ENCODE measurements at places on chromosomes 7 and 10.

- DNase-seq, result no peak
Observed at GRCh38 chr10:94076325-94076841, 82.7 kb downstream of the PLCE1 start.

DNA sequence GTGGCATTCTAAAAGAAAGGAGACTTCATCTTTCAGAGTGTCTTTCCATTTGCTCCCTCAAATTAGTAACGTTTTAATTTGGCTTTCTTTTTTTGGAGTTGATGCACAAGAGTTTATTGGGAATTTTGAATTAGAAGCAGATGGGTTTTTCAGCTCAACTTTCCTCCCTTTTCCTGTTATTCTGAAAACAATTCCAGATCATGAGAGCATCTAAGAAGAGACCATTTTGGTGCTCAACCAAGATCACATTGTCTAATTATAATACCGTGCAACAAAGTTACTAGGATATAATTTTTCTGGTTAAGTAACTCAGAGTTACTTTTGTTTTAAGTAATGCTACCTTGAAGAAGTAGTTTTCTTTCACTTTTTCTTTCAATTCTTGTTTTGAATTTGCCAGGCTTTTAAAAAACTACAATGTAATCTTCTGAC, 396.6 kb upstream of the KLF6 start:
- no peak for DNase-seq

GRCh38 chr7:78139335-78139734, 340.8 kb downstream of the PHTF2 start:
- DNase-seq, result no peak

GRCh38 chr10:110818311-110819256, 53.1 kb upstream of the PDCD4 start:
- DNase-seq, result no peak

- DNase-seq, result no peak
Observed at GRCh38 chr10:95691281-95691680, 2.4 kb downstream of the TCTN3 start.

DNA sequence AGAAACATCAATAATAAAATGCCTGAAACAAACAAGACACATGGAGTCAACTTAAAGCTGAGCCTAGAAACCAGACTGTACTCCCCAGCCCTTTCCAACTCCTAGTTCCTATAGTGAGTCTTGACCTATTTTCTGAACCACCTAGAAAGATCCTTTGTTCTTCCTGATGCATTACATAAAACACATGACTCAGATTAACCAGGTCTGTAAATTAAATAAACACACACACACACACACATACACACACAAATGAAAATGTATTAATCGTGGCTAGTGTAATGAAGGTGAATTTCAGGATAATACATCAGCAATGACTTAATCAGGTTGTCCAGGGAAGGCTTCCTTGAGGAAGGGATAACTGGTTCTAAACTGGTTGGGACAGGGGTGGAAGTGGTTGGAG, 104.7 kb downstream of the ST8SIA6 start:
- DNase-seq, result no peak

GRCh38 chr10:72913287-72913686, 19.7 kb downstream of the OIT3 start:
- no peak for DNase-seq

GRCh38 chr10:132169766-132170560, 16.8 kb upstream of the DPYSL4 start:
- no peak for DNase-seq

GRCh38 chr7:134176037-134176350, 48.9 kb downstream of the LRGUK start:
- DNase-seq, result no peak

DNA sequence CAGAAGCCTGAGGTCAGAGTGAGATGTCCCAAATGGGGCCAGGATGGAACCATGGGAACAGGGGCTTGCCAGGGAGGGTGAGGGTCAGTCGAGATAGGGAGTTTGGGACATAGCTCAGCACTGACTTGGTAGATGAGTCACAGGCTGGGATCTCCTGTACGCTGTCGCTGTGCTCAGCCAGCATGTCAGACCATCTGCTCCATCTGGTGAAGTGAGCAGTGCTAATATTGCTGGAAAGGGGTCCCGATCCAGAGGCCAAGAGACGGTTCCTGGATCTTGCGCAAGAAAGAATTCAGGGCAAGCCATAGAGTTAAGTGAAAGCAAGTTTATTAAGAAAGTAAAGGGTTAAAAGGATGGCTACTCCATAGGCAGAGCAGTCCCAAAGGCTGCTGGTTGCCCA, 505.6 kb downstream of the GALNT17 start:
- DNase-seq, result no peak

DNA sequence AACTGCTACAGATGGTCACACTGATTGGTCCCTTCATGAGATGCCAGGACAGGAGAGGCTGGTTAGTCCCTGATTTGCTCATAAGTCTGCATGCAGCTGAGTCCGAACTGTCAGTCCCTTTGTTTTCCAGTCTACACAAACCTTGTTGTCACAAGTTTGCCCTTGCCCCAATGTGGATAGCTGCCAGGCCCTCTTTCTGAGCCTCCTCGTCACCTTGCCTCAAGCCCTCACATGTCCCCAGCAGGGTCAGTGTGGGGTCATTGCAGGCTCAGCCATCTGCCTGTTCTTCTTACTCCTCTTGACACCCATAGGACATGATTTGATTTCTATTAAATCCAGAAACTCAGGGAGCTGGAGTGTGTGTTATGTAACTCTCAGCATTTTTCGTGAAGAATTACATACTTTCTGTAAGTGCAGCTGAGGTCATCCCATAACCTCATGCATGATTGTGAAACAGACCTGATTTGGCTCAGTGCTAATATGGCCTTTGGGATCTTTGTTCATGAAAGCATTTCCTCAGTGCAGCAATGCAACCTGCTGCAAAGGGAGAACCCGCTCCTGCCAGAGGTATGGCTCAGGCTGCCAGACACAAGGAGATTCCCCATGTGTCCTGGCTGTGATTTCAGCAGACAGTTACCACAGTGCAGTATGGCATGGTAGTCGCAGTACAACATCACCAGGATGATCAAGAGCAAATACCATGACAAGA, 70.0 kb upstream of the ZMIZ2 start:
- DNase-seq, result no peak

- DNase-seq, result no peak
Observed at GRCh38 chr10:48231178-48231577, 43.3 kb downstream of the FRMPD2 start.

- no peak for DNase-seq
Observed at GRCh38 chr7:158840604-158841003, 11.3 kb upstream of the ESYT2 start.

GRCh38 chr7:22281481-22281880, 75.5 kb downstream of the RAPGEF5 start:
- no peak for DNase-seq

- no peak for DNase-seq
Observed at GRCh38 chr10:76778914-76779795, 858.5 kb downstream of the KCNMA1 start.

DNA sequence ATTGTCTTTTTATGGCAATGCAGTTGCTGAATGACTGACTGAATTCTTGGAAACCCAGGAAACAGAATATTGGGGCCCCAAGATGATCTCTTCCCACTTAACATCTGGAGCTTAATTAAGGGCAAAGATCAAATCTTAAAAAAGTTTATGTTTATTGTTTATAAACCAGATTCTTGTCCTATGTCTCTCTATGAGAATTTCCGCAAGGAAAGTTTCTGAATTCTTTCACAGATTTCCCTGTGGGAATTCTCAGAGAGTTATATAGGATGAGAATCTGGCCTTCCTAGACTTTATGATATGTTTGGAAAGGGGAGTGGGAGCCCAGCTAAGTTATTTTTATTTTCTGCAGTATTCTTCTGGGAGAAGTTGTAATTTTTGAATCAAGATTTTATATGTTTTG, 166.3 kb downstream of the RNLS start:
- DNase-seq, result no peak

DNA sequence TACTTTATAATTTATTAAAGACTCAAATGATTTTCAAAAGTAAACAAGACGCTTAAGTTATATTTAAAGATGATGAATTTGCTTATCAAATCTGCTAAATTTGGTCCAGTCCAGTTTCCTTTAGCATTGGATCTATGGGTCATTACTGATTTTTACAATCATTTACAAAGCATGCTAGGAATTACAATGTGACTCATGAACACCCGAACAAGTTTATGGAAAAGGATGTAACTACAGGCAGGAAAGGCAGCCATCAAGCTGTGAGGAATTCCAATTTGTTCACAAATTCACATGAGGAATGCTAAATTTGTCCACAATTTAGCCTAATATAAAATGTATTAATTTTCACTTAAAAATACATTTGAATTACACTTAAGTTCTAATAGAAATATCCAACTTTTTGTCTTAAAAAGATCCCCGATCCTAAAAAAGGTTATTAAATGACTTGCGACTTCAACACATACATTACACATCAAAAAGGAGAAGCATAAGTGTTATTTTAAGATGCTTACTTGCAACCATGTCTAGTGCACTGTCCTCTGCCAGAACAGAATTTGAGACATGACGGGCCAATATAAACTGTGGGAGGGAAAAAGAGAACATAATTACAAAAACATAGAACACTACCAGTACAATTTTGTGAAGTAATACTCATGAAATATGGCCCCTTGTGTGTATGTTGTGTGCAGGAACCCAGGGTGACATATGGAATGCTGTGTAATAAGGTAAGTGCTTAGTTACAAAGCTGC, 194.2 kb upstream of the SLC26A5 start:
- no peak for DNase-seq

DNA sequence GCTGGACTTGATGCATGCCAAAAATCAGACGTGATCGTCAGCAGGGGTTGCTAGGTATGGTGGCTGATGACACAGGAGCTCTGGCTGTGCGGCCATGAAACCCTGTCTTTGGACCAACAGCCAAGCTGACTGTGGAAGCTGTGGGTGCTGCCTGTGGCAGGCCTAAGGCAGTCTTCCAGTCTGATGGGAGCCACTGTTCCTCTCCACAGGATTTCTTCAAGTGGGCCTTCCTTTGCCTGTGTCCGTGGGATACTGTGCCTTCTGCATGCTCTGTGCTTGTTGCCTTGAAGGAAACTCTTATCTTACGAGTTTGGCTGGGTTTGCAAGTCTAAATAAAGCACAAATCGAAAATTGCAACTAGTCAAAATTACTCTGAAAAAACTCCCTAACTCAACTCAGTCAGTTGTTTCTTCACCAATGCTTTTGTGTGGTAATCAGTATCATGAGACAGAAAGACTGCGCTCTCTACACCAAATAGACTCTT, 101.9 kb upstream of the PDLIM1 start:
- DNase-seq, result no peak

GRCh38 chr7:144481833-144482232, 78.3 kb upstream of the NOBOX start:
- DNase-seq, result no peak

DNA sequence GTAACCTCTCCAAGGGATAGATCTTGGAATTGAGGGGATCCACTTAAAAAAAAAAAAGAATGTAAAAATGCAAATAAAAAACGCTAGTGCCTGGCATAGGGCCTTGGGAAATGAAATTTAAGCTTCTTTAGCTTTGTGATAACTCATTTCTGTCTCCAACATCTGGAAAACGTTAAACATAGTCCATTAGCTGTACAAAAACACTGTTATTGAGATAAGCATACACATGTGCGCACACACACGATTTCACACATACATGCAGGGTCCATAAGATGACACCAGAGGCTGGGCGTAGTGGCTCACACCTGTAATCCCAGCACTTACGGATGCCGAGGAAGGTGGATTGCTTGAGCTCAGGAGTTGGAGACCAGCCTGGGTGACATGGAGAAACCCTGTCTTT, 13.7 kb upstream of the CUL2 start:
- no peak for DNase-seq

GRCh38 chr7:55030314-55030713, 11.5 kb downstream of the EGFR start:
- DNase-seq, result no peak

GRCh38 chr7:38189231-38189938, 11.3 kb downstream of the STARD3NL start:
- no peak for DNase-seq

DNA sequence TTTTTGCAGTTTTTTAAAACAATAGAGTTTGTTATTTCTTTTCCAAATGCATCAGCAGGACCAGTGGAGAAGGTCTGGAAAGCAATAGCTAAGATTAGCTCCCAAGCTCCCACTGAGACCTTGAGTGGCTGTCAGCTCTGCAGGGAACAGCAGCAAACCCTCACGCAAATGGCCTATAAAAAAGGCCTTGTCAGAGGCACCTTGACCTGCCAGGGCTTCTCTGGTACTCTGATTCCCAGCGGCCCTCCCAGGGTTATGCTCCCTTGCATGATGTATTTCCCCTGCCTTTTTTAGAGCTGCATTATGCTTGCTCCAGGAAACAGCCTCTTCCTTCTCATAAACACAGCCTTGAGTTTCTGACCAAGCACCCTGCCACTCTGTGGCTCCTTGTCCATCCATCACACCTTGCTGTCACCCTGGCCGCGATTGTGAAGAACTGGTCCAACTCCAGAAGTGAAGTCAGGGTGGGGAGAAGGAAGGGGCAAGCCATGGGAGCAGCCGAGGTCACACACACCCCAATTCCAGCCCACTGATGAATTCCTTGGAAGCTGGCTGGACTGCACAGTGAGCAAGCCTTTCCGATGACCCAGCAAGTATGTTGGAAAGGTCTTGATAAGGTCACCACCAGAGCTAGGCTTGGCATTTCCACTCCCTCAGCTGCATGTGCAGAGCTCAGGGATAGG, 35.3 kb upstream of the NKX2-3 start:
- no peak for DNase-seq

Data from hematopoietic multipotent progenitor cell treated with erythropoietin and hydrocortisone succinate and interleukin-3 and kit ligand, for 15 days (in vitro differentiated cells).